Activated CD4-positive, CD25-positive, alpha-beta regulatory T cell treated with anti-CD3 and anti-CD28 coated beads, Interleukin-2, amount 50 U/mL, for 24 hours (primary cell): ENCODE measurements at places on chromosomes 7 and 10.

GRCh38 chr10:373526-374309 is 238.5 kb downstream of the ZMYND11 start:
- ATAC-seq, result no peak

- no peak for ATAC-seq
Measured at GRCh38 chr10:98460837-98461499, 14.2 kb upstream of the HPS1 start.

- ATAC-seq, result no peak
Measured at GRCh38 chr7:52481571-52481970, 553.9 kb upstream of the POM121L12 start.

- ATAC-seq, result no peak
Measured at GRCh38 chr7:127769696-127770400, 117.9 kb downstream of the SND1 start.

- no peak for ATAC-seq
Measured at GRCh38 chr10:131722121-131722520, 178.7 kb upstream of the PPP2R2D start.

GRCh38 chr7:10672186-10672585 is 301.5 kb upstream of the PHF14 start:
- no peak for ATAC-seq

DNA sequence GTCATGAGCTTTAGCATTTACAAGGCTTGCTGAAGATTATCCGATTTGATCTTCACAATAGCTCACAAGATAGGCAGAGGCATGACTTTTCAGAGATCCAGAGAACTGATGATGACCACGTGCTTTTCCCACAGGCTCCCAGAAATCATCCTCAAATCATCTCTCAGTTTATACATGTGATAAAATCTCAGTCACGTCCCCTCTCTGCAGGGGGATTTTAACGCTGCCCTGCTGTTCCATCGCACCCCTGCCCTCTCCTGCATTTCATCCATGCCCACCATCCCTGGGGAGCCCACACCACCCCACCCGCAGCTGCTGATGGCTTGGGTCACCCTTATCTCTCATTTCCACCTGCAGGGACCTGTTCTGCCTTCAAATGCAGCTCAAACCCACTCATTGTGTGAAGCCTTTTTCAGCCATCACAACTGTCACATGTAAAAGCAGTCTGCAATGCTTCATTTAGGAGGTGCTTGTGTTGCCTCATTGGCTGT is 141.8 kb downstream of the DIP2C start:
- ATAC-seq, result no peak

DNA sequence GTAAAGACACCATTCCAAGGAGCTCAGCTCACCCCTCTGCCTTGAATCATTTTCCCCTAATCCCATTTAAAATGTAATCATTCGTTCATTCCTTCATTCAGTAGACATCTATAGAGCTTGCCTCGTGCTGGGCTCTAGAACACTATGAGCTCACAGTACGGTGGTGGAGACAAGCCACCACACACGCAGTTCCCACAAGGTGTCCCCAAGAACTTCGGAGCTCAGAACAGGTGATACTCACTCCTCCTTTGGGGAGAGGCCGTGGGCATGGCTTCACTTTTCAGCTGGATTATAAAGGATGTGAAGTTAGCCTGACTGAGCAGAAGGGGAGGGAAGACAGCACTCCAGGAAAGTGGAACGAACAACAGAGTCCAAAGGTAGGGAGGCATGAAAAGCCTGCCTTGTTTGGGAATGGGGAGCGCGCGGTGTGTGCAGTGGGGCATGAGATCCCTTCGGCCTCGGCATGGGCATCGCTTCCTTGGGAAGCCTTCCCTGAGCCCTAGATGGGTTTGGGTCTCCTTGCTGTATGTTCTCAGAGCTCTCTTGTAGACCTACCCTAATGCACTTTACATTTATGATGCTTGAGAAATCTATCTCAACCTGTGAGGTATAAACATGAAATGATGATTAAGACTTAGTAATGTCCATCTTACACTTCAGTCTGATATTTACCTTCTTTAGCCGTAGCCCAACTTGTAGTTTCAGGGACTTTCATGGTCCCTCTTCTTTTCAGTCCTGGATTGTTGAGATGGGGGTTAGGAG is 809 bp upstream of the OGA start:
- ATAC-seq, result peak; percentile 33

DNA sequence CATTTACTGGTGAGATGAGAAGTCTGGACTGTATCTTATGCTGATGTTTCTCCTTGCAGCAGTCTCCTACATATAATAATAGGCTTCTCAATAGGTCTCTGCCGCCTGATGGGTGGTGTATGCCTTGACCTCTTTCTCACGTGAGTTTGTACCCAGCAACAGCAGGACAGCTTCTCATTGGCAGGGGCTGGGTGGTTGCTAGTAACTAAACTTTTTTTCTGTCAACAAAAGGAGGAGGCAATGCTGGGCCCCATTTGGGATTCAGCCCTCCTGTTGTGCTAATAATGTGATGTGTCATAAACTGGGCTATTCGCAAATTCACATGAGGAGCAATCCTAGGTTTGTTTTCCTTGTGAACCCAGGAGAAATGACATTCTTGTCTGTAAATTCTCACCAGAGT is 533.6 kb downstream of the GATA3 start:
- no peak for ATAC-seq

- ATAC-seq, result no peak
Measured at GRCh38 chr10:5477948-5478693, 21.2 kb downstream of the CALML5 start.

- ATAC-seq, result no peak
Measured at GRCh38 chr10:99630433-99630832, 10.2 kb upstream of the SLC25A28 start.

- no peak for ATAC-seq
Measured at GRCh38 chr10:49328401-49329145, 29.6 kb downstream of the C10orf71 start.

GRCh38 chr7:133860628-133861335 is 266.4 kb upstream of the LRGUK start:
- no peak for ATAC-seq

GRCh38 chr7:11710377-11710776 is 121.6 kb downstream of the THSD7A start:
- ATAC-seq, result no peak

DNA sequence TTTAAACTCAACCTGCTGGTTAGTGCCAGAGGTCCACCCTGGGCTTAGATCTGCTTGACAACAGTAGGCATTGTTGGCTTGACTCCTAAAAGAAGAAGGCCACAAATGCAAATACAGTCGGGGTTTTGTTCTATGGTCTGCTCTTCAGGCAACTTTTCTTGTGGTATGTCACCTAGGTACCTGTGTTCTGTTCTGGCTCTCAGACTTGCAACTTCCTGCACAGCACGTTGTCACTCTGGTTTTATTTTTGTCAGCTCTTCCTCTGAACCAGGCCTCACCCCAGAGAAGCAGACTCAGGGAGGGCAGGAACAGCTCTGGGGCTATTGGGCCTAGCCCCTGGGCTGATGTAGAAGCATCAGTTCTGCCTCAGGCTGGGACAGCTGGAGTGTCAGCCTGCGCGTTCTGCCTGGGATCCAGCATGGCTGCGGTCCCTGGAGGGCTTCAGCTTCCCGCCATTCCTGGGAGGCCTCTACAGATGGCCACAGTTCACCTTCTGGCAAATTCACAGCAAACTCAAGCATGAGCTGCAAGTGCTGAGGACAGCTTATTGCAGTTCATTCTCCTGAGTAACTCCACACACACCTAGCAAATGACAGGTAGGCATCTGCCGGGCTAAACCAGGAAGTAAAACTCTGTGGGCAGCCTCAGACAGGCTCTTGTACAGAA is 11.0 kb upstream of the PDCD4 start:
- peak; percentile 56 for ATAC-seq

- no peak for ATAC-seq
Measured at GRCh38 chr7:17745610-17746009, 194.7 kb downstream of the SNX13 start.

DNA sequence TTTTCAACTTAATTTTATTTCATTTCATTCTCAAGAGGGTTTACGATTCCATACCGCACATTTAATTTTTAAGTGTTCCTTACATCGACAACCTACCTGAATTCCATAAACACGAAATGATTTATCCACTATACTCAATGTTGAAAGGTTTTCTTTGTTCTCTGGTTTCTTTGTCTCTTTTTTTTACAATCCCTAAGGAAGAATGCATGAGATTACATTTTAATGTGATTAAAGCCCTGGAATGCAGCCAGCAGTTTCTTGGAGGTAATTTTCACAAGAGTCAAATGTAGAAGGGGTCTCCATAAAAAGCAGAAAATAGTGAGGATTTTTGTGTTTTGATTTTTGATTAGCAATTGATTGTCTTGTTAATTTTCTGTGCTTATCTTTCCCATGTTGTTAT is 59.2 kb upstream of the ADCY1 start:
- ATAC-seq, result no peak

DNA sequence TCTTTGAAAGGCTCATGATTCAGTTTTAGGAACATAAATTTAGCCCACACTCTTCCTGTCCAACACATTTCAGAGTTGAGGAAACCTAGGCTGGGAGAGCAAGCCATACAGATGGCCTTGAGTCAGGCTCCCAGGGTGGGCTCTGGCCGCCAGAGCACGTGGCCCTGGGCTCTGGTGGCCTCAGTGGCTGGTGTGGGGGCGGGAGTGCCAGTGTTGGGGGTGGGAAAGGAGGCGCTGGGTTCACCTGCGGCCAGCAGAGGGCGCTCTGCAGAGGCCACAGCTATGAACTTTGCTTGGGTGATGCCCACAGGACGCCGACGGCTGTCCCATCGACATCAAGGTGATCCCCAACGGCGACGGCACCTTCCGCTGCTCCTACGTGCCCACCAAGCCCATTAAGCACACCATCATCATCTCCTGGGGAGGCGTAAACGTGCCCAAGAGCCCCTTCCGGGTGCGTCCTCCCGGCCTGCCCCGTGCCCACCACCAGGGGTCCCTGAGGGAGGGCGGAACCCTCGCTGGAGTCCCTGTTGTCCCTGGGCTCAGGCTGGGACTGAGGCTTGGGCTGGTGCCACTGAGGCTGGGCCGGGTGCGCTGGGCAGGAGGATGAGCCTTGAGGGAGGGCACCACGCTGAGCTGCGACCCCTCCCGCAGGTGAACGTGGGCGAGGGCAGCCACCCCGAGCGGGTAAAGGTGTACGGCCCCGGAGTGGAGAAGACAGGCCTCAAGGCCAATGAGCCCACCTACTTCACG is 11.9 kb downstream of the FLNC start:
- peak; percentile 42 for ATAC-seq

DNA sequence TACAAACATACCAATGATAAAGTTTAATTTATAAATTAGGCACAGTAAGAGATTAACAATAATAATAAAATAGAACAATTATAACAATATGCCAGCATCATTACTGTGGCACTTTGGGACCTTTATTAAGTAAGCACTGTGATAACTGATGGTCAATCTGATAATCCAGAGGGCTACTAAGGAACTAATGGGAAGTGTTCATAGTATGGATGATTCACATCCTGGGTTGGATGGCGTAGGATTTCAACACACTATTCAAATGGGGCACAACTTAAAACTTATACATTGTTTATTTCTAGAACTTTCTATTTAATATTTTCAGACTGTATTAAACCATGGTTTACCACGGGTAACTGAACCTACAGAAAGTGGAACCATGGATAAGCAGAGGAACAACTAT is 90.8 kb downstream of the KIF20B start:
- ATAC-seq, result no peak

- ATAC-seq, result no peak
Measured at GRCh38 chr10:118439824-118440223, 97.7 kb upstream of the FAM204A start.

DNA sequence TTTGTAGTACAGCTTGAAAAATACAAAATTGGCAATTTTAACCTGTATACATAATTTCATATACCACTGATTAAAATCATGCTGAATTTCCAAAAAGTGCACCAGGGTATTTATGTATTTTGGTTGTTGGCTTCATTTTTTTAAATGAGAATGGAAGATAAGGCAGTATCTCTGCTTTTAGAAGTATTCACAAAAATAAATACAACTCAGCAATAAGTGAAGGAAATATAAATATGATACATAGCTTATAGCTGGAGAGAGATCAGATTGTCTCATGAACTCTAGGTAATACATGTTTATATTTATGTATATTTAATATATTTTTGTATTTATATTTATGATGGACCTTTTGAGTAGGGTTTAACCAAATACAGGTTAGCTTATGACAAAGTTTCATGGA is 81.0 kb downstream of the KMT2E start:
- no peak for ATAC-seq

GRCh38 chr7:156094350-156095146 is 282.3 kb upstream of the SHH start:
- no peak for ATAC-seq

DNA sequence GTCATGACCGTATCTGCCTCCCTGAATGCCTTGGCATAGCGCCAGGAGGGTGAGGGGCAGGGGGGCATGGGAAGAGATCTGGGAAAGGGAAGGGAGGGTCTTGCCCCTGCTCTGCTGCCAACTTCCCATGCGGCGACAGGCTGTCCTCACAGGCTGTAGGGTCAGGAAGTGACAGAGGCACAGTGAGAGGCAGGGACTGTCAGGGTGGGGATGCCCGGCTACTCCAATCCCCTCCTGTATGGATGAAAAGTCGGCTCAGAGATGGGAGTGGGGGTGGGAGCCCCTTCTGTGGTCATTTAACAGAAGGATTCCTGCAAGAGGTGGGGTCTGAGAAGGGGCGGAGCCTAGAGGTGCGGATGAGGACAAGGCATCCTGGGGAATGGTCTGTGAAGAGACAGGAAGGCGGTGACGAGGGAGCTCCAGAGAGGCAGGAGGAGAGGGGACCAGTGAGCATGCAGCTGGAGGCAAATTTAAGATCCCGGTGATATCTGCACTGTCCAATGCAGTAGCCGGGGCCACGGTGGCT is 20.8 kb upstream of the UNC5B start:
- no peak for ATAC-seq

- ATAC-seq, result no peak
Measured at GRCh38 chr10:47336387-47337134, 11.6 kb upstream of the RBP3 start.

GRCh38 chr10:30697806-30698205 is 68.3 kb upstream of the LYZL2 start:
- no peak for ATAC-seq

DNA sequence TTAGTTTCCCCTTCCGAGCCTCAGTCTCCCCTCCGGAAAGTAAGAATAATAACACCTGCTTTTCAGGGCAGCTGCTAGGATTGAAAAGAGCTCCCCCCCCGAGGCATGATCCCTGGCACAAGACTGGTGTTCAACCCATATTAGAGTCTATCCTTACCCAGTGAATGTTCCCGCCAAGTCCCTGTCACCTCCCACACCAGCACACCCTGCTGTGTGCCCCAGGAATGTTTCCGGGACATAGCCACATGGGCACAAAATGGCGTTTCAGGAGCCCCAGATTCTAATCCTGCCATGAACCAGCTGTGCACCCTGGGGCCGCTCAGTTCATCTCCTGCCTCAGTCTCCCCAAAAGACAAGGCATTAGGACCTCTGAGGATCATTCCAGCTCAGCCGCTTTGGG is 563 bp downstream of the MUC17 start:
- no peak for ATAC-seq

DNA sequence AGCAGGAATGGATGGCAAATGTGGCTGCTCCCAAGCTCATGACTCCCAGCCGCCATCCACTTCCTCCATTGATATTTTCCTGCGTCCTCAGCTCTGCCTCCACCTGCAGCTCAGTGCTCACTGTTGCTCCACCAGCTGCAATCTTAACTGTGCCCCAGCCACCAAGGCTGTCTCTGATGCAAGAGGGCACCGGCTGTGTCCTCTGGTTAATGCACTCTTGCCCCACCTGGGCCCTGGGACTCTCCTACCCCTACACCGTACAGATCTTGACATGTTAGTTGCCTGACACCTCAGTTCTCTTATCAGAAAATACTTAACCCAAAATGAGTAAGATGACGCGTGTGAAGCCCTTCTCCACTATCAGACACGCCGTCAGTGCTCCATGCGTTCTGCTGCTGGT is 45.5 kb upstream of the GPR26 start:
- no peak for ATAC-seq
